CD8-positive, alpha-beta T cell (primary cell): ENCODE measurements at places on chromosomes 7 and 10.

DNA sequence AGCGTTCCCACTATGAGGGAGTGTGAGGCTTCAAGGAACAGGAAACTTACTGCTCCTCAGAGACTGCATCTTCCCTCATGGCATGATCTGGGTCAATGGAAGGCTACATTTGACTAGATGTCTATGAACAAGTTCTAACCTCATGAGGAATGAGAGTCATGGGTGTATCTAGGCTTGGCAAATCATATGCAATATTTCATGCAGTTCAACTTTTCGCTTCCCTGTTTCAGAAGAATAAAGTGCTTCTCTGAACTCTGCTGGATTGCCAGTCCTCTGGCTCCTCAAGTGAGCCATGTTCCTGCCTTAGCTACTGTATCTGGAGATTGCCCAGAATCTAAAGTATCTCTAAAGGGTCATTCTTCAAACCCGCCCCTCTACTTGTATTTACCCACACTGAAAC is 54.3 kb upstream of the SEMA3A start:
- no peak for DNase-seq

DNA sequence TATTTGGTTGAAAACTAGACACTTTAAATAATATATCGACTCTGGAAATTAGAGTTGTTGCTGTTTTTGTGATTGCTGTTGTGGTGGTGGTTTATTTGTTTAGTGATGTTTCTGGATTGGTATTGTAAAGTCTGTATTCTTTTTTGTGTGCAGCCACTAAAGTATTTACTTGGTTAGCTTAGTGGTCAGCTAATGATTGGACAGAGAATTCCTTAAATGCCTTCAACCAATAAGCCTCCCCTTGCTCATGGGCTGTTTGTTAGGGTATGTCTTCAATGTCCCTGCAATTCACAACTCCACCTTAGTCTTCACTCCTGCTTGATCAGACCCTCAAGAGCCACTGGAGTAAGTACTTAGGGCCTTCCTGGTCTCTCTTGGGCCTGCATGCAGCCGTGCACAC is 71.0 kb downstream of the PAXIP1 start:
- no peak for DNase-seq

DNA sequence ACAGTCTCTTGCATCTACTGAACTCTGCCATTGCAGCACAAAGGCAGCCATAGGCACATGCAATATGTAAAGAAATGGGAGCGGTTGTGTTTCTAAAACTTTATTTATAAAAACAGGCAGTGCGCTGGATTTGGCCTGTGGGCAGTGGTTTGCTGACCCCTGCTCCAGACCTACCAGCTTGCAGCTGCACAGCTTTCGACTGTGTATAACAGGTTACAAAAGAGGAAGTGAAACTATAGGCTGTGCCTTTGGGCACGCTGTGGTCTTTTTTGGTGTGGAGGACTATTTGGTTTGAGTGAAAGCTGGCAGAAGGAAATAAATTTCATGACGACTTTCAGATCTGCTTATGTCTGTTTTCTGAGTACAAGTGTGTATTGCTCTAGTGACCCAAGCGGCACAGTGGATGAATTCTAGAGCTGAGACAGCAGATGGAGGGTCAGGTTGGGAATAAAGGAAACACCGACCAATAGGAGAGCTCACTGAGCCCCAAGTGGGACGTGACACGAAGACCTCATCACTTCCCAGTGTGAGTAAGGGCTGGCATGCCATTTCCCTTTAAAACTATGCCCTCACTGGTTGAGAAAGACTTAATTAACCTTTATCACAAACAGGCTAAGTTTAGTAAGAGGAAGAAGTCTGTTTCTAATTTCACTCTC is 152.7 kb downstream of the ANK3 start:
- no peak for DNase-seq

DNA sequence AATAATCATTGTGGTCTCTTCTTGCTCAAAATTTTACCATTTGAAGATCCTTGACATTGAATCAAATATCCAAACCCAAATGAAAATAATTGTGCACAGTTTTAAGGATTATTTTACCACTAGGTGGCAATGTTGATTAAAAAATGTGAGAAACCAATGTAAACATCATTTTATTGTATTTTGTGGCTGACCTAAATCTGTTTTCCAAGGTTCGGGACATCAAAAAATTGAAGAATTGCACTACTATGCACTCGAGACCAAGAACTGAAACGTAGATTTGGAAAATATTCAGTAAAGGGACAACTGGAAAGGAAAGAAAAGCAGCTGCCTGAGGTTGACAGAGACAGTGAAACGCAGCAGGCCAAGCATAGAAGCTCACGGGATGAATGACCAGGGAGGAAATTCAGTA is 259.3 kb downstream of the SNX13 start:
- peak; percentile 18 for DNase-seq

GRCh38 chr10:103276896-103277712 is at the start of gene INA:
TSS of gene INA (plus strand) at chr10:103277138. CDS start at chr10:103277212, 74 bp downstream.
- peak; percentile 13 for DNase-seq
